Epithelial cell of proximal tubule (primary cell): ENCODE measurements at places on chromosomes 5 and 9.
A peak's percentile ranks its signal among the peaks of the same experiment; 100 is the strongest.

- DNase-seq, result no peak
Measured at GRCh38 chr9:94591876-94592275, 1.7 kb downstream of the FBP2 start.

GRCh38 chr5:171659896-171660295 is 125.7 kb upstream of the SMIM23 start:
- no peak for DNase-seq

DNA sequence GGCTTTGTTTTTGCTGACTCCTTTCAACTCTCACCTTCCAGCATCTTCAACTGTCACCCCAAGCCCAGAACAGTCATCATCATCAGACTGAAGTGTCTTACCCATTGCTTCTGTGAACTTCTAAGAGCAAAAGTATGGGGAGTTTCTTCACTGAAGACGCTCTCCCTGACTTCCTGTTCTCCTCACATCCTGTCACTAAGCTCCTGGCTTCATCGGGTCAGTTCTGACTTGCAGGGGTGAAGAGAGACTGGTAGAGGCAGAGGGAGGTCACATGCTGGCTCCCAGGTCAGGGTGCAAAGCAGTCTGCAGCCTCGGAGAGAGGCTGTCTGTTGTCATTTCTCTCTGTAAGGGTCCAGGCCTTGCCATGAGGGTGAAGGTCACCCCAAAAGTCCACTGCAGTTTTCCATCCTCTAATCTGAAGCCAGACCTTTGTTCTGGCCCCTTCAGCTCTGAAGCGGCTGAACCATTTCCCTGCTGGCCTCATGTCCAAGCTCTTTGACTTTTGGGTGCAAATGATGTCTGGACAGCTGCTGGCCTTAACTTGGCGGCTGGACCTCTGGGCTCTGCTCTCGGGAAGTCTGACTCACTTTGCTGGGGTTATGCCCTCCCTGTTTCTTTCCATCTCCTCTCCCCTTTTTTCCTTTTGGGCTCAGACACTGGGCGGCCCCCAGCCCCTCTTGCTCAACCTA is 305.0 kb downstream of the RAB3C start:
- no peak for DNase-seq

GRCh38 chr5:143106174-143106573 is 297.3 kb downstream of the NR3C1 start:
- no peak for DNase-seq

GRCh38 chr5:124342584-124342983 is 403.9 kb downstream of the ZNF608 start:
- no peak for DNase-seq

DNA sequence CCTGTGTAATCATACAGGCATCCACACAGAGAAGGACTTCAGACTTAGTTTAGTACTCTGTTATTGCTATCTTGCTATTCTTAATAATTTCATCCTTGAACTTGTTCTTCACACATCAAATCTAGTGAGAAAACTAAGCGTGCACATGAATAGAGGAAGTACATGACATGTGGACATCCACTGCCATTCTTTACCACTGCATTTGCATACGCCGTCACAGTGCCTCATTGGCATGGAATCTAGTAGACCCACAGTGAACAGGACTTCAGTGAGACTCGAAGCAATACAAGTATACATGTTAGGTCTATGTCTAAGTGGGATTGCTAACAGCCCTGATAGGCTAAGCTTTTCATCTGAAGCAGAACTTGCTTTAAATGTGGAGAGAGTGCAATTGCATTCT is 592.1 kb downstream of the TLE4 start:
- no peak for DNase-seq

- no peak for DNase-seq
Measured at GRCh38 chr9:33170464-33171415, 3.6 kb upstream of the B4GALT1 start.

GRCh38 chr9:73280113-73280512 is 128.4 kb downstream of the ANXA1 start:
- DNase-seq, result no peak

DNA sequence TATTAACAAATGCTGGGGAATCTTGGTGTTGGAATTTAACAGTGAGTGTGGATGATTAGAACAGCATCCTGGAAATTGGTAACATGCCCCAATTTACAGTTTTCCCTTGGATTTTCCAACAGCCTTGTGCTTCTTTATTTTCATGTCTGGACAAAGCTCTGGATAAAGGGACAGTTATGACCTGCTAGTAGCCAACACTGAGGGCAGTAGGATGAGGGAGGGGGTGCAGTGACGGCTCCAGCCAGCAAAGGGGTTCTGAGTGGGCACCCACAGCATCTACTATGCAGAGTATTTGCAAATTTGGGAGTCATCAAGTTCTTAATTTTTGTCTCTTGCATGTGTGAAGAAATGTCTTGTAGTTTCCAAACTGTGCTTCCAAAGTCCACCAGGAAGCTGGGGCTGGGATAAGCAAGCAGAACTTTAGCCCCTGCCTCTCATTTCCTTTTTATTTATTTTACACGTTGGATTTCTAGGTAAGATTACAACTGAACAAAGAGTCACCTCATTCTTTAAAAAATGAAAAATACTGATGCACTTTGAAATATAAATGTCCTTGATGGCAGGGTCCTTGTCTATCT is 63.0 kb upstream of the SELENOP start:
- no peak for DNase-seq

GRCh38 chr9:35605351-35606137 is 482 bp downstream of the TESK1 start:
- DNase-seq, result no peak

DNA sequence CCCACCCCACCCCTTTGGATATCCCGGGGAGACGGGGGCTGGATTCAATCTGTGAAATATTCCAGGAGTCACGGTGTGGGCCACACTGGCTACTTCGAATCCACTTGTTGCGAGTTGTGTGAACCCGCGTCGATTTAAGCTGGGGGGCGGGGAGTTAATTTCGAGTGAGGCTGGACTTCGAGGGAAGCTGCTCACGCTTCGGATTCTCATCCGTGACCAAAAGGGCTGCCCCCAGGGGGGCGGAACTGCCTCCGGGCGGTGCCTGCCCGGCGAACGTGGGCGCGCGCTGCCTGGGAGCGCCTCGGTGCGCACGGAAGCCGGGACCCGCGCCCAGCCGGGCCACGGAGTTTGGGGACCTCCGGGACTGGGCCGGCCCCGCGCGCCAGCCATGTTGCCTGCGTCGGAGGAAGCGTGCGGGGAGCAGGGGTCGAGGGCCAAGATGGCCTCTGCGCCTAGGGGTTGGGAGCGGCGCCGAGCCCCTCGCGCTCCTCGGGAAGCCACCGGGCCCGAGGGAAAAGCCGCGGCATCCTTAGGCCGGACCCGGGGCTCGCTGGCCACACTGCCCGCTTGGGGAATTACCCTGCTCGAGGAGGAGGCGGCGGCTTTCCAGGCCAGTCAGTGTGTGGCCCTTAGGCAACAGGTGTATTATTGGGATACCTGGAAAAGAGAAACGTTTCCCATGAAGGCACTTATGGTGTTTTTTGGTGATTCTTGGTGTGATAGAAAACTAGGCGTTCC is 975 bp downstream of the OCLN start:
- DNase-seq, result no peak

- no peak for DNase-seq
Measured at GRCh38 chr5:154722936-154723335, 32.2 kb upstream of the LARP1 start.

- no peak for DNase-seq
Measured at GRCh38 chr5:89728750-89729149, 680.8 kb downstream of the CETN3 start.

DNA sequence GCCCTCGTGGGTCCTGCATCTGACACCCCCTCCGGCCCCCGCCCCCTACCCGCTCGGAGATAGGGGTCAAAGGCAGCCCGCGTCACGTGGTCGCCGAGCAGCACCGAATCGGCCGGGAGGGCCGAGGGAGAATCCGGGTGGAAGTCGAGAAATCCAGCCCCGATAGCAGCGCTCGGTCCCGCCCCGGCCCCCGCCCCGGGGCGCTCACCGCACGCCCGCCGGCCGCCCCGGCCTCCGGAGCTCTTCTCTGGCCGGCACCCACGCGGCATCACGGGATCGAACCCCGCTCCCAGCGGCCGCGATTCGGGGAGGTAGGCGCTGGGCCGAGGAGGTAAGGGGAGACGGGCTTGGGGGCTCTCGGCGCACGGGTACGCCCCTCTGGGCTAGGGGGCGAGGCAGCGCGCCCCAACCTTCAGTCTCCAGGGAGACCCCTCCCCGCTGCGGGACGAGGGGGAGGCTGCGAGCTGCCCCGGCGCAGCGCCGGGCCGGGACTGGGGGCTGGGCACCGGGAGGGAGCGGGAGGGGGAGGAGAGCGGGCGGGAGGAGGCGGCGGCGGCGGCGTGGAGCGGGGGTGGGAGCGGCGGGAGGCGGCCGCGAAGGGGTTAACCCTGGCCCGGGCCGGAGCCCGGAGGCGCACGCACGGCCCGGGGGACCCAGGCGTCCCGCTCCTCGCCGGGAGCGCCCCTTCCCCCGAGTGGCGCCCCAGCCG is 22.1 kb upstream of the NDST1 start:
- DNase-seq, result no peak

DNA sequence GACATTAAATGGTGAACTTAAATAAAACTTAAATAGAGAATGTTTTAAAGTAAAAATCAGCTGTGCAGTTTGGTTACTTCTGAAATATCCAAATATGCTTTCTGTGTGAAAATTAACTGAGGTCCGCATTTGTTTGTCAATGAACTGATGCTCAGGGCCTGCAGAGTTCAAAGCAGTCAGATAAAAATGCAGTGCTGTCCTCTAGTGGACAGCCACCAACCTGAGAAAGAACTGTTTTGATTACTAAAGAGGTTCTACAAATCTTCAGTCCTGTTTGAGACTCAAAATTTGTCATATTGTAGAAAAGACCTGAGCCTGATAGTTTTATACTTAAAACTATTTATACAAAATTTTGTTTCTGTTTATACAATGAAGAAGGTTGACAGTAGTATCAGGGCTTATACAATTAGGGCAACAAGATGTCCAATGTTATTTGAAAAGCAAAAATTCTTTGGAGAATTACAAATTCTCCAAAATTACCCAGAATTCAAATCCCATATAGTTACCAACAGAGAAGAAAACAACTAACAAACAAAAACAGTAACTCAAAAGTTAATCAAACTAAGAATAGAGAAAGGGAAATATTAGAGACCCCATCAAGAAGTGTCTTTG is 232.3 kb upstream of the TBCA start:
- peak; percentile 4 for DNase-seq

- DNase-seq, result peak; percentile 3
Measured at GRCh38 chr5:90264689-90265544, 144.6 kb downstream of the CETN3 start.

DNA sequence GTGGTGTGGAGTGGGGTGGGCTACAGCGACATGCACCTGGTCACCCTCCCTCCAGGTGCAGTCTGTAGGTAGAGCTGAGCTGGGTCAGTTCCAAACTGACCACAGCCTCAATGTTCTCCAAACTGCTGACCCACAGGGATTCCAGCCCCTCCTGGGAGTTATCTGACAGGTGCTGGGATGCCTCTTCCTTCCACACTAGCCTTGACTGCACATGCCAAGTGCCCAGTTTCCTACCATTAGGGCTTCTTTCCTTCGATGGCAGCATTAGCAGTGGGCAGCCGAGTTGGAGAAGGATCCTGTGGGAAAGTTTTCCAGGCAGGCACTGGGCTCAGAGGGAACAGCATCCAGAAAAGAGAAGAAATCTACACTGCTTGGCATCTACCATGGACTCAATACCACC is 64.0 kb upstream of the GABRP start:
- no peak for DNase-seq

DNA sequence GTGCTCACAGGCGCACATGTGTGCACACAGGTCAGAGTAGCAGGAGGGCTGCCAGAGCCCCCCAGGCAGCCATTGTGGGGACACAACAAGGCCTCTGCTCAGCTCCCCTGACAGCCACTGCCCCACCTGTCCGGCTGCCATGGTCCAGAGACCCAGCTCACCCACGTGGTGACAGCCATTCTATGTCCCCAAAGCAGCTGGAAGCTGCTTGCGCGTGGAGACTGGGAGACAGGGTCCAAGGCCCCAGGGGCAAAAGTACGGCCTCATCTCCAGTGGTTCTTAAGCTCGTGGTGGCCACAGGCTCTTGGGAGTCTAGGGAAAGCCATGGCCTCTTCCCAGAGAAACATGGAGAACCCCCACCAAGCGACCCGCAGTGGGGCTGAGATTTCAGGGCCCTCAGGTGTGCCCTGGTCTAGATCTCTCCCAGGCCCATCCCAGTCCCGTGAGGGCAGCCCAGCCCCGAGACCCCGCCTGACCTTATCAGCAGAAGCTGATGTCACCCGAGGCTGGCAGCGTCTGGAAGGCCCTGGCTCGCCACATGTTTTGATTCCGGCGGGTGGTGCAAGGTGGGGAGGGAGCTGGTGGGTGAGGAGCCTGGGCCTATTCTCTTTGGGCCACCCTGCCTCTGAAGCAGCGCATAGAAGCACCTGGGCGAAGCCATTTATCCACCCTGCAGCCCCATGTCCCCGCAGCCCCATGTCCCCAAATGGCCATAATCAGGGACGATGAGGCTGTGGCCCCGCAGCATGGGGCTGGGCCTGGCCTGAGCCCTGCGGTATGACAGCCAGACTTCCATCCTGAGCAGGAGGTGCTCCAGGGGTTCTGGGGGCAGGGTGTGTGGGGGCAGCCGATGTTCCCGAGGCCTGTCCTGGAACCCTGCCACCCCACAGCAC is 31.7 kb downstream of the GLT6D1 start:
- no peak for DNase-seq

- DNase-seq, result no peak
Measured at GRCh38 chr5:36756848-36757247, 119.7 kb upstream of the NIPBL start.
